Activated CD4-positive, alpha-beta T cell treated with anti-CD3 and anti-CD28 coated beads, Interleukin-10, Interleukin-2, amounts not matched to agents 100 ng/mL and 50 ng/mL, durations not matched to agents 16 hours and 8 hours (primary cell): ENCODE measurements at places on chromosomes 13 and 19.
A peak's percentile ranks its signal among the peaks of the same experiment; 100 is the strongest.

- peak; percentile 46 for DNase-seq
Measured at GRCh38 chr13:22061371-22061805, 390.5 kb downstream of the FGF9 start.

DNA sequence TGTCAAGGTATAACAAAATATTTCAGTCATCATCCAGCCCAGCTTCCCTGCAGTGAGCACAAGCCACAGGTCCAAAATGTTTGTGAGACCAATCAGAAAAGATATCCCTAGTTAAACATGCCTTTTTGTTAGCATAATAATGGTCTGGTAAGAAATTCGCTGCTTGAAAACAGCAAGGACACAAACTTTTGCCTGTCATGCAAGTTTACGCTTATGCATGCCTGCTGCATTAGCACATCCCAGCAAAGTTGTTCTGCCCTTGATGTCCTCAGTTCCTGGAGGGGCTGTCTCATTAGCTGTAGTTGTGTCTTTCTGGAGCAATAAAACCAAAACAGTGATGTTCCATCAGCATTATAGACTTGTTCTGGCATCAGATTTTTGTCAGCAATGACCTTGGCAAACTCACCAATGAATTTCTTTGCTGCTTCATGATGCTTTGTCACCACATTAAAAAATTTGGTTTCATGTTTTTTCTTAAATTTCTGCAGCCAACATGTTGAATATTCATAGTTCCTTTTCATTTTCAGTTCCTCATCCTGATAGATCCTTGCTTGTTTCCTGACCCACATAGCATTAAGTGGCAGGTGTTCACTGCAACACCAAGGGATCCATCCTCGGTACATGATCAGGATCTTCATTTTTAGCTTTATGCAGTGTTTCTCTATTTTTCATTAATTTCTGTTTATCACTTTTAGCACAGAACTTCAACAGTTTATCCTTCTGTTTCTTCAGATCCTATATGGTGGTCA, 72.0 kb upstream of the GPR183 start:
- no peak for DNase-seq

- DNase-seq = peak; percentile 56
Measured at GRCh38 chr19:46840498-46840942, 10.1 kb downstream of the AP2S1 start.

DNA sequence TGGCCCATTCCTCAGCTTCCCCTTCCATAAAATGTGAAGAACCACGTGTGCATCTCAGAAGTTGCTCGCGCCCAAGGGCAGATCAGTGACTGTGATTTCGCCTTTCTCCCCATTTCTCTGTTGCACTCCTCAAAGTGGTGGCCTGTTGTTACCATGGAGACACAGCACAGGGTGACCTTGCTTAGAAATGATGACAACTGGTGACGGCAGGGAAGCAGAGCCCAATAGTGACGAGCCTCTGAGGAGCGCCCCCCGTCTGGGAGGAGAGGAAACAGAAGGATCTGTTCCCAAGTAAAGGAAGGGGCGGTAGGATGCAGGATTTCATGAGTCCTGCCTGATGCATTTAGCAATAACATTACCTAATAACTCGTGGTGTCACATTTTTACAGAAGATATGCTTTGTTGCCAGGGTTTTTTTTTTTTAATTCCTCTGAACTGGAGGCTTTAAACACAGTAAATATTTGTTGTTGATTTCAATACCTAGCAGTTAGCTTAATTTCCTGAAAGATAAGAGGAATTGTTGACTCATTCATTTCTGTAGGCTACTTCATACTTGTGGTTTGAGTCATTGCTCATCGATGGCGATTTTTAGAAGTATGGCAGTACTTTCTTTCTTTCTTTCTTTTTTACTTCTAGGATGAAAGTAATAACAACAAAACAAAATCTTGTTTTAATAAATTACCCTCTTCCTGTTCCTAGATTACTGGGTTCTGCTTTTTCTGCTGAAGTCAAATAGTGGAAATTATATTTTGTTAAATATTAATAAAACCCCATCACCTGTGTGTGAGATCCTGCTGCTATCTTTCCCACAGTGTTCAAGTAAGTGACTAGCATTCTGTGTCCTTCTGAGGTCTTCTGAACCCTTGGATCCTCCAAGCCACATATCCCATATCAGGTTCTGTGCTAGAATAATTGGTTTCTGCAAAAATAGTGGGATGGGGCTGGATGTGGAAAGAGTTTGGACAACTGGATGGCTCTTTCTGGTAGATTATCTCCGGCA, 36.0 kb downstream of the MBNL2 start:
- peak; percentile 76 for DNase-seq

- DNase-seq = no peak
Measured at GRCh38 chr19:41376998-41377365, 649 bp downstream of the TMEM91 start.

DNA sequence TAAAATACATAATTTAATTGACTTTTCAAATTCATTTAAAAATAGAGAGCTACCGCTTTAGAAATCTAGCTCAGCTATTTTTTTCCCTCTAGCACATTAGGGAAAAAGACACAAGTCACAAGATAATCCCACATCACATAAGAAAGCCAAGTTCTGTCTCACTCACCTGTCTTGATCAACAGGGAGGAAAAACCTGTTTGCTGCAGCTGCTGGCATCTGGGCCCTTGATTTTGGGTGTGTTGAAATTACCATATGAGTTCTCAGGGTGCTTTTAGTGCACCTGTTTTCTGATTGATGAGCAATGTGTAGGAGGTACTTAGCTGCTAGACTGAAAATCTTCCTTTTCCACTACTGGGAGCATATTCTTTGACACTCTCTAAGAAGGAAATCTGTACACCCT, 53.8 kb downstream of the ZDHHC20 start:
- no peak for DNase-seq

DNA sequence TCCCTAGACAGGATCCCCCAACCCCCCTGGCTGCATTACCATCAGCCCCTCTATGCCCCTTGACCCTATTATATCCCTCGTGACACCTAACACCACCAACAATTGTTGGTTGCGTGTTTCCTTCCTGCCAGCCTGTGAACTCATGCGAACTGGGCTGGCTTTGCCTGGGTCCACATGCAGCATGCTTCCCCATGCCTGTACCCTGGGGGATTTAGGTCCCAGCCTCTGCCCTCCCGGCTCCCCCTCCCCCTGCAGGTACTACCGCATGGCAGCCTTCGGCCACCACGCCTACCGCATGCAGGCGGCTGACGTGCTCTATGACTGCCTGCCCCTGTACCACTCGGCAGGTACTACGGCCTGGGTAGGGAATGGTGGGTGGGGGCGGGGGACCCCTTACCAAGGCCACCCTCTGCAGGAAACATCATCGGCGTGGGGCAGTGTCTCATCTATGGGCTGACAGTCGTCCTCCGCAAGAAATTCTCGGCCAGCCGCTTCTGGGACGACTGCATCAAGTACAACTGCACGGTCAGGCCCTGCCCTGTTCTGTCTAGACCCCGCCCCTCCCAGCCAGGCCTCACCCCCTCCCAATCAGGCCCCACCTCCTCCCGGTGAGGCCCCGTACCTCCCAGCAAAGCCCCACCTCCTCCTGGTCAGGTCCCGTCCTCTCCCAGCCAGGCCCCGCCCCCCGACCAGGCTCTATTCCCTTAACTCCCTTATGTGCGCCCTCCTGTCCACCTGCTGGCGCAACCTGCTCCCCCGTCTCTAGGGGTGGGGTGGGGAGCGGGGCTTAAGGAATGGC, 18.5 kb downstream of the SLC27A1 start:
- peak; percentile 80 for DNase-seq

GRCh38 chr19:23587546-23587945, 99.5 kb downstream of the ZNF675 start:
- no peak for DNase-seq

DNA sequence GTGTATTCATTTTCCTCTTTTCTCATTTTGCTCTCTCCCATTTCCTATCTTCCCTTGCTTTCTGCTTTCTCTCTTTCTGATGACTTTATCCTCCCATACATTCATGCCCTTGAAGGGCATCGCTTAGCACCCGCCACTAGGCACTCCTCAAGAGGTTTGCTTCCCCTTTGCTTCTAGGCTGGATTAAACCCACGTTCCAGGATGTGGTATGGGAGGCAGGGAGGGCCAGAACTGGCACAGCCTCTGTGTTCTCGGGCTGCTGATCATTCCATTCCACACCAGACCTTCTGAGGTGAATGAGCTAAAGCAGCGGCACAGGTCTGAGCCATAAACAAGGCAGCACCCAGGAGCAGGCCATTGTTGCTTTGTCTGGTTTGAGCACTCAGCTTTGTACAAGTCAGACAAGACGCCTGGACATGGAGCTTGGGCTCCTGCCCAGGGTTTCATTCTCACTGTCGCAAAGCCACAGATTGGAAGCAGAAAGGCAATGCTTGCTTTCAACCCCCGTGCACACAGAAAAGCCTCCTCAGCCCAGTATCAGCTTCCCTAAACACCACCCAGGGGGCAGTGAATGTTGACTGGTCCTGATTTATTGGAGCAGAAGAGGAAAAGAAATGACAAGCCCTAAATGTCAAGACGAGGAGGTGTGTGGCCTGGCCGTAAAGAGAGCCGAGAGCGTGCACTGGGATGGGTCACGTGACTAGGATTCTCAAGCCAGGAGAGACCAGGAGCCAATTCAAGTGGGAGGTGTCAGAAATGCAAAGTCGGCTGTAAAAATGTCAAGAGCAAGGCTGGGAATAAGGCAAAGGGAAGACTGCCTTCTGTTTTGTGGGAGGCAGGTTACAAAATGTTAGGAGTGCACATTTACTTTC, 218.0 kb upstream of the SERP2 start:
- no peak for DNase-seq

- DNase-seq = no peak
Measured at GRCh38 chr19:17737690-17738153, 13.6 kb upstream of the FCHO1 start.

GRCh38 chr13:66634384-66634783, 595.8 kb downstream of the PCDH9 start:
- no peak for DNase-seq

GRCh38 chr19:41706741-41707501, 1.5 kb upstream of the CEACAM5 start:
- peak; percentile 75 for DNase-seq

DNA sequence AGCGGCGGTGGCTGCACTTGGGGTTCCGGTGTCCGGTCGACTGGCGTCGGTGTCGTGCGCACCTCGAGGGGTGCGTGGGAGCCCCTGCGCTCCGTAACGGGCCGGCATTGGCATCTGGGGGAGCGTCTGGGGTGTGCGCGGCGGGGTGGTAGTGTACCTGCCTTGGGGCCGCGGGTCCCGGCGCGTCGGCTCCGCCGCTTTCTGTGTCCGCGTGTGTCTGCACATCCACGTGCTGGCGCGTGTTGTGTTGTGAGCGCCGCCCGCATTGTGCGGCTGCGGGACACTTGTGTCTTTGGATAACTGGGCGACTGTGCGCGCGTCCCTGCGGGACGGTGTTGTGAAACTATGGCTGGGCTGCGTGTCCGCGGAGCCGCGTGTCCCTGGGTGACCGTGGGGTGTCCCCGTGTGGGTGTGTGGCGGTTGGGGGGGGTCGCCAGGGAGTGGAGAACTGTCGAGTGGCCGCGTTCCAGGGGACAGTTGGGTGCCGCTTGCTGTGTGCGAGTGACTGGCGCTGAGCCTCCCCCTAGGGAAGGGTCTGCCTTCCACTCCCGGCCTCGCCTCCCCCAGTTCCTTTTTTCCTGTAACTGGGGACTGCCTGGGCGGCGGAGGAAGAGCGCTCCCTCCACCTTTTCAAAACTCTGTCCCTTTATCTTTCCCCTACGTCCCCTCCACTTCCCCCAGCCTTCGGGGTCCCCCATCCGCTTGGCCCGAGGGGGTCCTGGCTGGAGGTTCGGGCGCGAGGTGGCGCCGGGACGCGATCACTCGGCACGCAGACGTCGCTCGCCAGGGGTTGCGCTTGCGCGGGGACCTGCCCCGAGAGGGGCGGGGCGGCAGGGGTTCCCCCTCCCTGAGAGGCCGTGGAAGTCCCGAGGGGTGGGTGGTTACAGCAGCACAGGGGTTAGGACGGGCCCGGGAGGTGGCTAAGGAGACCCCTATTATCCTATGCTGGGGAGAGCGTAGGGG, 5.7 kb upstream of the NFIC start:
- peak; percentile 72 for DNase-seq

- DNase-seq = no peak
Measured at GRCh38 chr13:43487461-43487860, 299.3 kb downstream of the ENOX1 start.

- peak; percentile 43 for DNase-seq
Measured at GRCh38 chr13:24784319-24784718, 20.4 kb downstream of the RNF17 start.

DNA sequence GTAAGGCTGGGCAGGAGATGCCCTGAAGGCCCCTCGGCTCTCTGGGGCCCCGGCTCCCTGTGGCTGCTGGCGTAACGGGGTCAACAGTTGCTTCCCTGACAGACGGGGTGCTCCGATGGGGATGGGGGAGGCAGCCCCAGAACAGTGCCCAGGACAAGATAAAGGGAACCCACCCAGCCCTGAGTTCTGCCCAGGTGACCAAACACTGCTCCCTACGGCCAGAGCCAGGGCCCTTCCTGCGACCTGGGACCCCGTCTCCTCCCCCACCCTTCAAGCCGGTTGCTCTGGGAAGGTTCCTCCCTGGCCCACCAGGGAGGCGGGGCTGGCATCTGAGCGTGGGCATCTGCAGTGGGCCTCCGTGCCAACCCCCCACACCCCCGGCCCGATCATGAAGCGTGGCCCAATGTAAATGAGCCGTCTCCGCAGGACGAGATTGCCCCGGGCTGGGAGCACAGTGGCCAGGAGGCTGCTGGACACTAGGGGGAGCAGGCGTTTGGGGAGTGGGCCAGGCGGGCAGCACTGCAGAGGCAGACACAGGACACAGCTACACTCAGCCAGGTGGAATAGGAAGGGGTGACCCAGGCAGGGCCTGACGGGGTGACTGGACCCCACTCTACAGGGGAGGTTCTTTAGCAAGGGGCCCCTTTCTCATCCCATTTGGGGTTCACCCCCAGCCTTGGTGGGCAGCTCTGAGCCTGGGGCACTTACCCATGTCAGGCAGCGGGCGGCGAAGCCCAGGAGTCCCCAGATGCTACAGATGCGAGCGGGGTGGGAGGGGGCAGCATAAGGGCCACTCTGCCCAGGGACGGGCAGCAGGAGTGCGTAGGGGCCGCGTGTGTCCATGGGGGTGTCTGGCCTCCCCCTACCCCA, 1.2 kb upstream of the NKPD1 start:
- no peak for DNase-seq

DNA sequence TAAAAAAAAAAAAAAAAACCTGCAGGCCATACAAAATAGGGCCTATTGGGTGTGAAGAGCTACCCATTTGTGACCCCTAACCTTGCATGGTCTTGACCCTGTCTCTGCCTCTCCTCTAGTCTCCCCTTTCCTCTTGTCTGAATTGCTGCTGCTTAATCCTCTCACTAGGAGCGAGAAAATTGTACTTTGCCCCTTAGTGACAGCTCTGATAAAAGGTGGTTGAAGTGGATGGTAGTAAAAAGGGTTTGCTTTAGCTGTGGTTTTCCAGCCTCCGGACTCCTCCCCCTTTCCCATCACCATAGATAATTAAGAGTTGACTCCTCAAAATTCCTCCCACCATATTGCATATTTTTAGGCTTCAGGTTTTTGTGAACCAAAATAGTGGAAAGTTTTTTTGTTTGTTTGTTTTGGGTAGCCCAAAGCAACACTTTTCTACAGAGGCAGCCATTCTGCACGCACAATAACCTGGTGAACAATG, 23.5 kb downstream of the ACTN4 start:
- DNase-seq = no peak

- peak; percentile 35 for DNase-seq
Measured at GRCh38 chr19:37654629-37655300, 500 bp downstream of the ZFP30 start.
